ENCODE measurements at places on chromosomes 11 and 22.

- no peak for DNase-seq
These were observed 5.1 kb downstream of the APBB1 start for GRCh38 chr11:6413791-6414201.

GRCh38 chr11:86156397-86156955 is 87.6 kb upstream of the PICALM start:
- no peak for DNase-seq

GRCh38 chr11:107549954-107550285 is 15.6 kb downstream of the ALKBH8 start:
- no peak for DNase-seq

DNA sequence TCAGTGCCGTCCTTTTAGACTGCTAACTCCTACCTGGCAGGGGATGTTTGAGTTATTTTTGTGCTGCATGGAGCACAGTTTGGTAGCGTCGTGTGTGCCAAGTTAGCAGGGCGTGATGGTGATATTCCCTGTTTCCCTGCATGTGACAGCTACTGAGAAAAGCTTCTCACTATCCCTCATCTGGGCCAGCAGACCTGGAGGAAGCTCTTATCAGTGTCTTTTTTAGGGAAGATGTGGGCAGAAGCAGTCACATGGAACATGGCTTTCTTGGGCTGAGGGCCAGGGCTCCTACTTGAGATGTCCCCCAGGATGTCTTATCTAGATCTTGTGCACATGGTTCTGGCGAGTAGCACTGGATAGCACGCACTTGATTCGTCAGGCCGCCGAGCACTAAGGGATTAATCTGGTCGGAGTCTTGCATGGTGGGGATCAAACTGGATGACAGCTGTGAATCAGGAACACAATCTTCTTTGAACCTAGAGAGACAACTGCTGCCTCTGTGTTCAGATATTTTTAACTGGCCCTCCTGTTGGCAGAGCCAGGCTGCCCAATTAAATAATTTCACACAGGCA is 33.8 kb downstream of the TECTA start:
- no peak for DNase-seq

DNA sequence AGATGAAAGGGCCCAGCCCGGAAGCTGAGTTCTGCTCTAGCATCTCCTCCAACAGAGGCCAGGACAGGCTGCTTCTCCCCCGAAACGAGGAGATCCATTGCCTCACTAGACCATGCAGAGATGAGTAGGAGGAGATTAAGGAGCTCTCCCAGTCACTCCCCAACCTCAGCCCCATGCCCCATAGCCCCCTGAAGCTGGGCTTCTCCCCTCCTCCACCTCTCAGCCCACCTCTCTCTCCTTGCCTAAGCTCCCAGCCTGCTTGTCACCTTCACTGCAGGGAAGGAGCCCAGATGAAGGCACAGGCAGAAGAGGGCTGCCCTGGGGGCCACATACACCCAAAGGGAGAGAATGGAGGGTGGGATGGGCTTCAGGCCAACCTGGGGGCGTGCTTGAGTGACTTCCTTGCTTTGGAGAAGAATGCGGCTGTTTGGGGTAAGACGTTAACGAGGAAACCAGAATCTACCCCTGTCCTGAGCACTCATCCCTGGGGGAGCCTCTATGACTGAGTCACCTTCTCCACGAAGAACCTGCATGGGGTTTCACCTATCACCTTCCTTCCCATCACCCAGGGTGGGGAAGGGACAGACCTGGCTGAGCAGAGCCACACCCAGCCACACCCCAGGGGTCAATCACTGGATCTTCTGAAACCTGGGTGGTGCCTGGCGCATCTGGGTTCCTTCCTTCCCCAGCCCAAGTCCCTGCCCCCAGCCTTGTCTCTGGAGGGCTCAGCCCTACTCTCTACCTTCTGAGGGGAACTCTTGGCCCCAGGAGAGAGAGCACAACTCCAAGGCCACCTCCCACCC is 11.6 kb upstream of the GNAZ start:
- no peak for DNase-seq

GRCh38 chr22:48739348-48740085 is 1088.2 kb downstream of the BRD1 start:
- no peak for DNase-seq
